Smooth muscle cell of the brain vasculature (primary cell): ENCODE measurements at places on chromosomes 6 and 20.
A peak's percentile ranks its signal among the peaks of the same experiment; 100 is the strongest.

- no peak for DNase-seq
Measured at GRCh38 chr20:46230801-46231282, 77.5 kb downstream of the CDH22 start.

- no peak for DNase-seq
Measured at GRCh38 chr6:107237992-107238660, 122.8 kb upstream of the BEND3 start.

- no peak for DNase-seq
Measured at GRCh38 chr6:101853231-101854085, 459.9 kb downstream of the GRIK2 start.

DNA sequence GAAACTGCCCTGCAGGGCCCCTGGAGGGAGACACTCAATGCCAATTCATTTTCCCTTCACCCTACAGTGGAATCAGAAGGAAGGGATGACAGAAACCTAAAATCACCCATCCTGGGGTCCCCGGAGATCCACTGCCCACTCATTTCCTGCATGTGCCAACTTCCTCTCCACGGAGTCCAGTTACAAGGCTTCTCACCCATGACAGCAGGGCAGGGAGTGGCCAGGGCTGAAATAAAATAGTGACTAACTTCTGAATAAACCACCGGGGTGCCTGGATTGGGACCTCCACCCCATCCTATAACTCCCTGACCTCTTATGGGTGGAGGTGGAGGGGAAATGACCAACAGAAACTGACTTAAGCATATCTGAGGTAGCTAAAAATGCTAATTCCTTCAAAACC, 362.3 kb downstream of the MAFB start:
- DNase-seq = no peak

DNA sequence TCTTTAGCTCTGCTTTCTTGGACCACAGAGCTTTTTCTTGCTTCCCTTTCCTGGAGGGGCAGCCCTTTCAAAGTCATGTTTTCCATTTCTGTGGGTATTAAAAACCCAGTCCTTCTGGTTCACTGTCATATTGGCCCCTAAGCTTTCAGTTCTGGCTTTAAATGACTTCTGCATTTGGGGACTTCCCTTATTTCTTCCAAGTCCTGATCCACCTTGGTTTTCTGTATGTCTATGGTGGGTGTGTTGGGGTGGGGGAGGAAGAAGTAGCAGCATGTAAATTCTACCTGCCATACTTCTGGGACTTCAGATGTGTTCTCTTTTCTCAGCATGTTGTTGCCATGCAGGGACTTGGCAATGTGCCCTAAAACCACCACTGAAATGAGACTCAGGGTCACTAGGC, 77.1 kb upstream of the EMILIN3 start:
- DNase-seq = no peak

- DNase-seq = peak; percentile 56
Measured at GRCh38 chr6:42313038-42313437, 95.4 kb upstream of the MRPS10 start.

DNA sequence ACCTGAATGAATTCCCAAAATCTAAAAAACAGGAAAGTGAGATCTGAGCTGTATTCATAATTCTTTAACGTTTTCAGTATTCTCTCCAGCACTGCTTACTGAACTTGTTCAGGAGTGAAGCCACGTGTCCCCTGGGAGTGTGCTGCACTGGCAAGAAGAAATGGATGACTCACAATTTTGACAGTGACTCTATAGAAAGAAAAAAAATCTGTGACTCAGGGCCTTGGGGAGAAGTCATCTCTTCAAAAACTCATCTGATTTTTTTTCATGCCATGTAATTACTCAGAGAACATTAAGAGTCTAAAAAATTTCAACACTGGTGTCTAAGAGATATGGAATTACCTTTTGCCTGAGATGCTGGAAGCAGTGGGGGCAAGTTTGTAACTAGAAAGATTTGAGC, 39.7 kb downstream of the ANKEF1 start:
- DNase-seq = peak; percentile 32

DNA sequence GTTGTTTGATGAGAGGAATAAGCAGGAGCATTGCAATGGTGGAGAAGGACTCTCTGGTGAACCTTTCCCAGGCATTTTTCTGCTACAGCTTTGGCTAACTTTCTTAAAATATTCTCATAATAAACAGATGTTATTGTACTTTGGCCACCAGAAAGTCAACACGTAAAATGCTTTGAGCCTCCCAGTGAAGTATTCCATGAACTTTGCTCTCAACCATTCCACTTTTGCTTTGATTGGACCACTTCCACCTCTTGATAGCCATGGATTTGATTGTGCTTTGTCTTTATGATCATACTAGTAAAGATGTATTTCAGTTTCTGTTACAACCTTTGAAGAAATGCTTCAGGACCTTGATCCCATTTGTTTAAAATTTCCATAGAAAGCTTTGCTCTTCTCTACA, 241.1 kb downstream of the TENT5A start:
- peak; percentile 44 for DNase-seq

DNA sequence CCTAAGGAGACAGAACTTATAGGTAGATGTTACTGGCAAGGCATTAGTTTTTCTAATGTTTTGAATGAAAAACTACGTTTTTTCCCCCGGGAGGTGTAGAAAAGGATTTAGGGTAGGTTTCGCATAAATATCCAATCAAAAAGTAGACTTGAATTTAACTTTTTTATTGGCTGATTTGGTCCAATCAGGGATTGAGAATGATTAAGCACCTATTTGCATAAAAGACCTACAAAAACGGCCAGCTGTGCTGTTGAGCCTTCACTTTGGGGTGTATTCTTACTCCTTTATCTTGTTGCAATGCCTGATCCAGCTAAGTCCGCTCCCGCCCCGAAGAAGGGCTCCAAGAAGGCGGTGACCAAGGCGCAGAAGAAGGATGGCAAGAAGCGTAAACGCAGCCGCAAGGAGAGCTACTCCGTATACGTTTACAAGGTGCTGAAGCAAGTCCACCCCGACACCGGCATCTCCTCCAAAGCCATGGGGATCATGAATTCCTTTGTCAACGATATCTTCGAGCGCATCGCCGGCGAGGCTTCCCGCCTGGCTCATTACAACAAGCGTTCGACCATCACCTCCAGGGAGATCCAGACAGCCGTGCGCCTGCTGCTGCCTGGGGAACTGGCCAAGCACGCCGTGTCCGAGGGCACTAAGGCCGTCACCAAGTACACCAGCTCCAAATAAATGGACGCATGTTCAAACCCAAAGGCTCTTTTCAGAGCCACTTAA, 113.5 kb upstream of the BTN3A2 start:
- DNase-seq = no peak

GRCh38 chr6:106579281-106579680, 50.0 kb downstream of the RTN4IP1 start:
- no peak for DNase-seq

DNA sequence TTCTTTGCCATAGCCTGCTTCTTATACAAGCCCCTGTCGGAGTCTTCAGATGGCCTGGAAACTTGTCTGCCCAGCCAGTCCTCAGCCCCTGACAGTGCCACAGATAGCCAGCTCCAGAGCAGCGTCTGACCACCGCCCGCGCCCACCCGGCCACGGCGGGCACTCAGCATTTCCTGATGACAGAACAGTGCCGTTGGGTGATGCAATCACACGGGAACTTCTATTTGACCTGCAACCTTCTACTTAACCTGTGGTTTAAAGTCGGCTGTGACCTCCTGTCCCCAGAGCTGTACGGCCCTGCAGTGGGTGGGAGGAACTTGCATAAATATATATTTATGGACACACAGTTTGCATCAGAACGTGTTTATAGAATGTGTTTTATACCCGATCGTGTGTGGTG, 29.5 kb downstream of the SLCO4A1 start:
- DNase-seq = no peak

- no peak for DNase-seq
Measured at GRCh38 chr6:57432157-57432556, 114.7 kb downstream of the PRIM2 start.

DNA sequence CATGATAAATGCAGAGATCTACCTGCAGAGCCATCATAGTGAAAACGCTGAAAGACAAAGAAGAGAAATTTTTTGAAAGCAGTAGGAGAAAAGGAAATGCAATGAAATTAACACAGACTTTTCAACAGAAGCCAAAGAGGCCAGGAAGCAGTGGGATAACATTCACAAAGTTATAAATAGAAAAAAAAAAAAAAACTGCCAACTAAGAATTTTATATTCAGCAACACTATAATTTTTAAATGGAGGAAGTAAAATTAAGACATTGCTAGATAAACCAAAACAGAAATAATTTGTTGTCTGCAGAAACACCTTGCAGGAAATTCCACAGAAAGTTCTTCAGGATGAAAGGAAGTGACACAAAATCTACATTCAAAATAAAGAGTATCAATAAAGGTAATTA, 591.5 kb upstream of the ID4 start:
- no peak for DNase-seq

DNA sequence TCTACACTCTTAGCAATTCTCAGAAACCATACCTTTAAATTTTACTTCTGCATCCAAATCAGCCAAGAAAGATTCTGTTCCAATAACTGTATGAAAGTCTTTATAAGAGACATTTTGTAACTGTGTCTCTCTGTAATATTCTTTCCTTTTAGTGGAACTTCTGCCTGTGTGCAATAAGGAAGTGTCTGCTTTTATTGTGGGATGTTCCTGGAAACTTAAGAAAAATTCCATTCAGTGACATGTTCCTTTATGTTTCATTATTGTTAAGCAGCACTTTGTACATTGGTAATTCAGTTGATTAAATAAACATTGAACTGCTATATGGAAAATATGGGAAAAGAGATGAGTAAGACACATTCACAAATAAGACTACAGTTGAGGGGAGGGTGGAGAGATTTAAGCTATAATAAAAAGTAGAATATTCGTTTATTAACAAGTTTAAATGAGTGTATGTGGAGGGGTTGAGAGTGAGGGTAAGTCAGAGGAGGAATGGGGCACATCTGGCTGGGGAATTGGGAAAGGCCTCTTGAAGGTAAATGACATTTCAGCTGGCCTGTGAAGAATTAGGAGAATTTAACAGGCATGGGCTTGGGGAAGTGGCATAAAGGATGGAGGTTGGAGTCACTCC, 11.9 kb downstream of the NUS1 start:
- no peak for DNase-seq

DNA sequence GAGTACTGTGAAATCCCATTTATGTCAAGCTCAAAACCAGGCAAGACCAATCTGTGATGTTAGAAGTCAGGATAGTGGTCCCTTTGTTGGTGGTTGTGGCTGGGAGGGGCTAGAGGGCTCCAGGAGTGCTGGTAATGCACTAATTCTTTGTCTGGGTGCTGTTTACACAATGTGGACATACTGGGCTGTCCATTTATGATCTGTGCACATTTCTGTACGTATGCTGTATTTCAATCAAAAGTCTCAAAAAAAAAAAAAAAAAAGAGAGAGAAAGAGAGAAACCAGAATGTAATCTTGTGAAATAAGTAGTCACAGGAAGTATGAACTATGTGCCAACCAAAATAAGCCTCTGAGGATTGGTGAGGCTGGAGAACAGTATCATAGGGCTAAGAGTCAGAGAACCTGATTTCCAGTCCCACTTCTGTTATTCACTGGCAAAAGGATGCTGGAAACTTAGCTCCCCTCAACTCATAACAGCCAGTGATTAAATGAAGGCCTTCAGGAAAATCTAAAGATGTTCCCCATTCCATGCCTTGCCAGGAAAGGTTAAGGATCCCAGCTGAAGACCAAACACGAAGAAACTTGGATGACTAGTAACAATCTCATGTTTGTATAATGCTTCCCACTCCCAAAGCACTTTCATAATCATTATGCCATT, 19.6 kb upstream of the TRAM2 start:
- DNase-seq = no peak

DNA sequence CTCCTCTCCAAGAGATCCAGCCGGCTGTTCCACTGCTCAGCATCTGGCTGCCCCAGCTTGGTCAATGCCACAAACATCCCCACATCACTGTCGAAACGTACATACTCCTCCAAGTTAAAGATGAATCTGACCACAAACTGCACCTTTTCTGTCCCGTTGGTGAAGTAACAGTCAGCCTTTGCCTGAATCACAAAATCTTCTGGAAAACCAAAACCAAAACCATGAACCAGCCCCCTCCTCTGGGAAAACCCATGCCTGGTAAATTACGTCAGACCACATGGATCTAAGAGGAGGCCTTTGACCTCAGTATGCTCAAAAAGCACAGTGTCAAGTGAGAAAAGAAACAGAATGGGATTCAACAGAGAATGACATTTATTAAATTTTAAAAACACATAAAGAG, 1.7 kb downstream of the HLA-DOB start:
- DNase-seq = no peak

DNA sequence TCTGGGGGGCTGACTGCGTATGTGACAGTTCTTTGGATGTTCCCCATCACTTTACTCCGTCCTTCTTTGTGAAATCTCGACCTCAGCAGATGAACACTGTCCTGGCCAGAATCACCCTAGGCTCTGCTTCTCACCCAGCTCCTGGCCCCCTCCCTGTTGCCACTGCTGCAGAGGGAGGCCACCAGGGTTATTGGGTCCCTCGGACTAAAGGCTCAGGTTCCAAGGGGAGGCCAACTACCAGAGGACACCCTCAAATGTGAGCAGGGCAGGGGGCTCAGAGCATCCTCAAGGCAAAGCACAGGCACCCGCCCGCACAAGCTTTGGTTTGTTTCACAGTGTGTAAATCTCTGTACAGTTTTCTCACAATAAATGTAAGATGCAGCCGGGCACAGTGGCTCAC, 269.9 kb downstream of the UST start:
- no peak for DNase-seq

- no peak for DNase-seq
Measured at GRCh38 chr6:154229786-154230185, 126.8 kb downstream of the IPCEF1 start.

- no peak for DNase-seq
Measured at GRCh38 chr6:81515562-81516453, 236.7 kb downstream of the TENT5A start.

GRCh38 chr6:147341486-147341885, 137.3 kb downstream of the STXBP5 start:
- DNase-seq = no peak

DNA sequence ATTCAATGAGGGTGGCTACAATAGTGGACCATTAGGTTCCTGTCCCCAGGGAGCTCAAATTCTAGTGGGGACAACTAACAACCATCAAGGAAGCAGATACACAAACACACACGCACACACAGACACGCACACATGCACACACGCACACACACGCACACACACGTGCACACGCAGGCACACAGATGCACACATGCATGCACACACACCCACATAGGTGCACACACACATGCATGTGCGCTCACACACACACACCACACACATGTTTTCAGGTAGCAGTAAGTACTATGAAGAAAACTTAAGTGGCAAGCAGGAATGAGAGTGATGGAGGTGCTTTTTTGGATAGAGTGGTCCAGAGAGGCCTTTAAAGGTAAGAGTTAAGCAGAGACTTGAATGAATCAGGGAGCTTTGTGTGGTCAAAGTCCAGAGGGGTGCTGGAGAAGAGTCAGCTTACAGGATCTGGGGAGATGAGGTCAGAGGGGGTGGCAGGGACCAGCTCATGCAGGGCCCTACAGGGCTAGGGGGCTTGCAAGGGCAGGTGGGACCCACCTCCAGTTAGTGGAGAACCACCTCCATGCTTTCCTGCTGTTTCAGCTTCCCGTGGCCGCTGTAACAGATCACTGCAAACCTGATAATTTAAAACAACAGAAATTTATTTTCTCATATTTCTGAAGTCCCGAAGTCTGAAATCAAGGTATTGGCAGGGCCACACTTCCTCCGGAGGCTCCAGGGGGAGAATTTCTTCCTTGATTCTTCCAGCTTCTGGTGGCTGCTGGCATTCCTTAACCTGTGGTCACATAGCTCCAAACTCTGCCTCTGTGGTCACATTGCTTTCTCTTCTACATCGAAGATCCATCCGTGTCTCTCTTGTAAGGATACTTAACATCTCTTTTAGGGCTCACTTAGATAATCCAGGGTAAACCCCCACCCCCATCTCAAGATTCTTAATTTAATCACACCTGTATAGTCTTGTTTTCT, 6.9 kb upstream of the NSFL1C start:
- no peak for DNase-seq
